GM23248 (cell line): ENCODE measurements at places on chromosomes 5 and 9. TPM values are rescaled to one million over a fixed set of nuclear protein-coding genes. Genes with fewer than 3 reads are reported as not detected.

The PCDHA9 gene
- total RNA-seq = not detected in 2 replicates

The IL33 gene
- total RNA-seq = 3.8 and 4.7 TPM in 2 replicates

The HACD4 gene
- total RNA-seq = 4.7 and 7.5 TPM in 2 replicates

The SCAI gene
- 2.9 and 3.0 TPM in 2 replicates for total RNA-seq

The C1QTNF2 gene
- 0.22 TPM in 1 of 2 replicates, not detected in the other for total RNA-seq

The SH3RF2 gene
- not detected in 2 replicates for total RNA-seq

The SEMA5A gene
- total RNA-seq = 38.2 and 40.1 TPM in 2 replicates

The LEAP2 gene
- 0.13 TPM in 1 of 2 replicates, not detected in the other for total RNA-seq

The OLFM1 gene
- 17.0 and 18.6 TPM in 2 replicates for total RNA-seq

The FGF18 gene
- total RNA-seq = not detected in 2 replicates

The STPG3 gene
- total RNA-seq = not detected in 2 replicates

The C7 gene
- total RNA-seq = not detected in 2 replicates

The PCDHGA7 gene
- 0.43 and 1.6 TPM in 2 replicates for total RNA-seq

The FBP1 gene
- total RNA-seq = not detected in 2 replicates

The NRARP gene
- total RNA-seq = 0.32 TPM in 1 of 2 replicates, not detected in the other

The BRD9 gene
- total RNA-seq = 25.9 and 30.6 TPM in 2 replicates

The EPB41L4B gene
- 0.76 and 1.0 TPM in 2 replicates for total RNA-seq

The PITX1 gene
- total RNA-seq = not detected in 2 replicates

The AFAP1L1 gene
- 0.38 and 0.76 TPM in 2 replicates for total RNA-seq

The BSPRY gene
- total RNA-seq = not detected in 2 replicates

The ARID3C gene
- 0.11 and 0.38 TPM in 2 replicates for total RNA-seq

The ENTREP1 gene
- total RNA-seq = 0.25 TPM in 1 of 2 replicates, not detected in the other

The GALNT12 gene
- total RNA-seq = 7.8 and 10.1 TPM in 2 replicates

The FST gene
- 61.2 and 87.0 TPM in 2 replicates for total RNA-seq
